Stimulated activated CD4-positive, alpha-beta T cell treated with anti-CD3 and anti-CD28 coated beads, Interleukin-2, amount 100 ng/mL, for 4 hours (primary cell): ENCODE measurements at places on chromosomes 11 and 22.

DNA sequence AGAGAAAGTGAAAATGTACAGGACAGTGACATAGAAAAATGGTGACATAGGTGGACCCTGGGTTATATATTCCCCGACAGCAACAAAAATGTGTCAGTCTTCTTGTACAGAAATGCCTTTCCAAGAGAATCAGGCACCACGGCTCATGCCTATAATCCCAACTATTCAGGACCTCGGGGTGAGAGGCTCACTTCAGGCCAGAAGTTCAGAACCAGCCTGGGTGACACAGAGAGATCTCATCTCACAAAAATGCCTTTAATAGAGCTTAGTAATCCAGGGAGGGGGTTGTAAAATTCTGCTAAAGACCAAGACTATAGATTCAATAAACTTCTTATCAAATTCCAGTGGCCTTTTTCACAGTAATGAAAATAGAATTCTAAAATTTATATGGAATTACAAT, 10.7 kb downstream of the ZNF195 start:
- DNase-seq = no peak

- no peak for DNase-seq
Observed at GRCh38 chr11:106879029-106879428, 139.2 kb downstream of the GUCY1A2 start.

- no peak for DNase-seq
Observed at GRCh38 chr11:124791626-124792341, 8.4 kb downstream of the MSANTD2 start.

DNA sequence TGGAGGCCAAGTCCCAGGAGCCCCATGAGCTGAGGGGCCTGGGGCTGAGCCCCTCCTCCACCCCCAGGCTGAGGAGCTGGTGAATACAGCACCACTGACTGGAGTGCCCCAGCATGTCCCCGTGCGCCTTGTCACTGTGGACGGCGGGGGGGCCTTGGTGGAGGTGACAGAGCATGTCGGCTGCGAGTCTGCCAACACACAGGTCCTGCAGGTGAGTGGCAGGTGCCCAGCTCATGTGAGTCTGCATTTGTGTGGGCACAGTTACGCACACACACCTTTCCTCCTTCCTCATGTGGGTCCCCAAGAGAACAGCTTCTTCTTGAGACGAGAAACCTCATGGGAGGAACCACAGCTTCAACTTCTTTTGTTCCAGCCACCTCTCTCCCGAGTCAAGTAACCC, 7.7 kb downstream of the TMEM132A start:
- no peak for DNase-seq

GRCh38 chr11:91624021-91624420, 600.6 kb upstream of the FAT3 start:
- no peak for DNase-seq

- DNase-seq = peak; percentile 31
Observed at GRCh38 chr22:35376728-35377472, 4.0 kb upstream of the HMOX1 start.

DNA sequence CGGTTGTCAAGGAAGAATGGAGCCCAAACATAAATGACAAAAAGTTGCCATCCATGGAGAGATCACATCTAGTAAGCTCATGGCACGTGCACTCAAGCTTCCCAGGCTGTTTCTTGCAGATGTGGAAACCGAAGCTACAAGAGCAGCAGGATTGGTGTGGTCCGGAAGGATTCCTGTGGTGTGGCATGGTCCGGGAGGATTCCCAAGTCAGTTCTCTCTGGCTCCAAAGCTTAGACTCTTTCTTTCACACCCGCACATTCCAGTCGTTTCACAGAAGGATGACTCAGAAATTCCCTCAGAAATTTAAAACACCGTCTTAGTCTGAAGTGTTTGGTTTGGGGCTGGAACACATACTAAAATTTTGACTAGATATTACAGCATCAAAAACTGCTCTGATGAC, 78.0 kb upstream of the DRD2 start:
- no peak for DNase-seq

DNA sequence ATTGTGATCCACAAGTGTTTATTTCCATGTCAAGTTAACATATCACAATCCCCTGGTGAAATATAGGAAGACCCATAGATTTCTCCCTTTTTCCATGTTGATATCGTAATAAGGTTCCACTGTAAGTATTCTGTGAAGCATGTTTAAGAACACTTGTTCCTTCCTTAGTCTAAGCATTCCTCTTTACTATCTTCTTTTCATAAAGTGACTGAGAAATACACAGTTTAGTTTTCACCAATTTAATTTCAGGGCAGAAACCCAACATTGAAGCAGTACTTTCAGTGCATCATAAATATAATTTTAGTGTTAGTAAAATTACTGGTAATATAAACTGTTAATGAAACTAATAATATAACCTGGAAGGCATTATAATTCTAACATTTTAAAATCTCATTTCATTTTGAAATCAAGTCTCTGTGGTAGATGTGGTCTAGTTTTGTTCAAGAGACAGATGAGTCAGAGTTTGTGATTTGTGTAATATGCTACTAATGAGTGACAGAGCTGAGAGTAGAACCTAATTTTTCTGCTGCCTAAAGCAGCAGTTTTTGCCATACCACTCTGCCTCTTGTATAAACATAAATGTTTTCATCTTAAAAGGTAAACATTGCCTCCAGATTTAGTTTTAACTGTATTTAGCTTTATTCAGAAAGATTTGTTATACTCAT, 79.4 kb downstream of the ATM start:
- no peak for DNase-seq

- DNase-seq = no peak
Observed at GRCh38 chr22:39988386-39989114, 6.2 kb upstream of the FAM83F start.

DNA sequence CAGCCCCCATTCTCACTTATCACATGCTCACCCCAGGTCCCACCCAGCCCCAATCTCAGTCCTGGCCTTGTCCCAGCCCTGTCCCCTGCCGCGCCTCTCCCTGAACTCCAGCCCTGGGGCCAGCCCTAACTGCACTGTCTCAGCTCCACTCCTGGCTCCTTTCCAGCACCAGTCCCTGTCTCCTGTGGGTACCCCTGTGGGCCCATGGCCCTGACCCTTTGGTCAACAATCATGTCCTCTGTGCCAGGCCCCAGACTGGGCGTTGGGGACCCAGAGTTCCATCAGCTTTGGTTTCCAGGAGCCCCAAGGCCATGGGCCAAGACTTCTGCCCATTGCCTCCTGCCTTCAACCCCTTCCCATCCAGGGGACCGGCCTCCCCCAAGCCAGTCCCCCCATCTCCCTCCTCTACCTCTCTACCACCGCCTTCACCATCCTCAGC, 757 bp downstream of the SPI1 start:
- no peak for DNase-seq

GRCh38 chr11:3616721-3617460, 24.9 kb downstream of the ART5 start:
- DNase-seq = no peak

- no peak for DNase-seq
Observed at GRCh38 chr22:40498420-40499208, 128.2 kb downstream of the SGSM3 start.

DNA sequence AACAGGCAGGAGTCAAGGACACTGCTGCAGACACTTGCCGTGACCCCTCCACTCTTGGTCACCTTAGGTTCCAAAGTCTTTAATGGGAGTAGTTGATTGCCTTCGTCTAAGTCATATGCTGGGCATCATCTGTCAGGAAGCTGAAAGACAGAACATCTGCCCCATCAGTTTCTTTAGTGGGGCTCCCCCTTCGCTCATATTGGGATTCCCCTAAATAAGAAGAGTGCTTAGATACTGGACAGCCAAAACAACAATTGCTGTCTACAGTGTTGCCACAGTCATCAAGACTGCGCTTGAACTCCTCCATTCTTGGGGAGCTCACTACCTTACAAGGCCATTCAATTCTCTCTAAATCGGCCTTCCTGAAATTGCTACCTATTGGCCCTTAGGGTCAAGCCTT, 58.5 kb downstream of the UBASH3B start:
- DNase-seq = no peak

GRCh38 chr11:11211186-11211585, 141.9 kb downstream of the CSNK2A3 start:
- DNase-seq = no peak

- no peak for DNase-seq
Observed at GRCh38 chr11:27339941-27340340, 23.1 kb downstream of the CCDC34 start.

DNA sequence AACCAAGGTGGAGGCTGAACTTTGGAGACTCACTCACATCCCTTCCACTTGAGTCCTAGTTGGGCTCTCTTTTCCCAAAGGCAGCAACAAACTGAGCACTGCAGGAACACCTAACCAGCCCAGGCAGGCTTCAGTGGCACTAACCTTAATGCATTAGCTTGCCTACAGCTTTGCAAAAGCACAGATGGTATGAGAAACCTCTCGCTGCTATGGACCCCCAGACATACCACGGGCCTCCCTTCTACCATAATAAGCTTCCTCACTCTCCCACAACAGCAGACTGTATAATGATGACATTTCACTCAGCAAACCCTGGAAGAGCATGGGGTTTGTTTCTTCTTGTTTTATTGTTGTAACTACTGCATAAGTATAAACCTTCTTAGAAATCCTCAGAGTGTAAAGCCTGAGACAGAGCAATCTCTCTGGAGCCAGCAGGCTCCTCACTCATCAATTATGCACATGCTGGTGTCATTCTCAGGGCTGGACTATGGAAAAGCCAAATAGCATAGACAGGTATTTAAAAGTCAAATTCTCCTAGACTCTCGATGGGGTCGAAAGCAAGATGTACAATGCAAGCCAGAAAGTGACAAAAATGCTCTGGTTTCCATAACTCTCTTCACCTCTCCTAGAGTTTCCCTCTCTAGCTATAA, 167.6 kb downstream of the NXPE2 start:
- DNase-seq = no peak

GRCh38 chr22:24576778-24577177, 16.1 kb downstream of the LRRC75B start:
- DNase-seq = no peak

GRCh38 chr11:93585758-93586157, 42.6 kb upstream of the SMCO4 start:
- DNase-seq = no peak

DNA sequence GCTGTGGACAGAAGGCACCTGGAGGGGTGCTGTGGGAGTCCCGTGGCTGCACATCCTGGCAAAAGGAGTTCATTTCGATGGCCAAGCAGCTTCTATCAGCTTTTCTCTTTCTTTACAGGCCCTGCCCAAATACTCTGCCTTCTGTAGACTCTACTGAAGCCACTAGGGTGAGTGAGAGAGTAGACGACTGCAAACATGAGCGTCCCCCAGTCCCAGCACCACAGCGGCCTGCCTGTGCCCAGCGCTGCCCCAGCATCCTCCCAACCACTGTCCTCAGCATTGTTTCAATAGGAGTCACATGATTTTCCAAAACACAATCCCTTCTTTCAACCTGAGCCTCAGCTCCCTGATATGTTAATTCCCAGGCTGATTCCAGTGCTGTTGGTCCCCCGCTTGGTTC, 110.0 kb downstream of the KIRREL3 start:
- DNase-seq = no peak

DNA sequence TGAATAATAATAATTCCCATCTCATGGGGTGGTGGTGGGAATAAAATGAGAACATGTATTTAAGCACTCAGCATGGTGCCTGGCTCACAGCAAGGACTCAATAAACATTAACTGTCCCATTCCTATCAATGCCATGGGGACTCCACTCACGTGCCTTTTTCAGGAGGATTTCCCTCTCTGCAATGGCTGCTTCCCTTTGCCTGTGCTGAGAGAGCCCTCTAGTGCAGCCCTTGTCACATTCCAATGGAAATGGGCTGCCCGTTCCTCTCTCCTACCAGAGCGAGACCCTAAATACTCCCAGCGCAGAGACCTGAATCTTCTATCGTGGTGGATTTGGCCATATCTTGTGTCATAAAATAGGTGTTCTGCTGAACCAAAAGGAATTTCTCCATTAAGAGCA, 621.5 kb upstream of the B3GAT1 start:
- no peak for DNase-seq

DNA sequence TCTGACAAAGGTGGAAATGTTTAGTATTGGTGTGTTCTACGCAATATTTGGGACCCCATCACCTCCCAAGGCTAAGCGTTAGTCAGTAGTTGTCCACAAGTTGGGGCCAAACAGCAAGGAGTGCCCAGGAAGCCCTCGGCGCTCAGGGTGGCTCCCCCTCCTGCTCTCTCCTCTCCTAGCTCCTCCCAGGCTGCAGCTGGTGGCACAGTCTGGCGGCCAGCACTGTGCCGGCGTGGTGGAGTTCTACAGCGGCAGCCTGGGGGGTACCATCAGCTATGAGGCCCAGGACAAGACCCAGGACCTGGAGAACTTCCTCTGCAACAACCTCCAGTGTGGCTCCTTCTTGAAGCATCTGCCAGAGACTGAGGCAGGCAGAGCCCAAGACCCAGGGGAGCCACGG, 16.8 kb downstream of the CD5 start:
- no peak for DNase-seq

DNA sequence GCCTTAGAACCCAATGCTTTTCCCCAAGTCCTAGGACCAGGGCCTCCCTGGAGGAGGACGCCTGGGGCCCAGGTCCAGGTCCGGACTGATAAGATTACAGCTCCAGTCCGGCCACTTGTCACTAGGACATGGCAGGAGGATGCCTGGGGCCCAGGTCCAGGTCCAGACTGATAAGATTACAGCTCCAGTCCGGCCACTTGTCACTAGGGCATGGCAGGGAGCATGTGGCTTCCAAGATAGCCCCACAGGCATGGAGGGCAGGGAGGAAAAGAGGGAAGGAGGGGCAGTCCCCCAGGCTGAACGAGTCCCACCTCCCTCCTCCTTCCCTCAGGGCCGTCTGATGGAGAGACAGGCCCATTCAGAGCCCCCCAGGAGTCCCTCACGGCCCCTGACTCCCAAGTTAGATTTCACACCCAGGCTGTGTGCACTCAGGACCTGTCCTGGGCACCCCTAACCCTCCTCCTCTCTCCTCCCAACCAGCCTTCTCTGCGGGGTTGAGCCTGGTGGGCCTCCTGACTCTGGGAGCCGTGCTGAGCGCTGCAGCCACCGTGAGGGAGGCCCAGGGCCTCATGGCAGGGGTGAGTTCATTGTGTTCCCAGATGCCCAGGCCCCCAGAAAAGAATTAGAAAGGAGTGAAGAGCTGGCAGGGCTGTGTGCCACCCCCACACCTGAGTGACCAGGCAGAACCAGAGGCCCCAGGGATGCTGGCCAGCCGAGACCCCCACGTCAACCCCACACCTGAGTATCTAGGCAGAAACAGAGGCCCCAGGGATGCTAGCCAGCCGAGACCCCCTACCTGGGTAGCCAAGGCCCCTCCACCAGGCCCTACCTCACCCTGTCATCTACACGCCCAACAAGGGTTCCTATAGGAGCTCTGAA, 2.1 kb downstream of the TSPAN32 start:
- no peak for DNase-seq
